ENCODE measurements at places on chromosomes 6 and 20.

DNA sequence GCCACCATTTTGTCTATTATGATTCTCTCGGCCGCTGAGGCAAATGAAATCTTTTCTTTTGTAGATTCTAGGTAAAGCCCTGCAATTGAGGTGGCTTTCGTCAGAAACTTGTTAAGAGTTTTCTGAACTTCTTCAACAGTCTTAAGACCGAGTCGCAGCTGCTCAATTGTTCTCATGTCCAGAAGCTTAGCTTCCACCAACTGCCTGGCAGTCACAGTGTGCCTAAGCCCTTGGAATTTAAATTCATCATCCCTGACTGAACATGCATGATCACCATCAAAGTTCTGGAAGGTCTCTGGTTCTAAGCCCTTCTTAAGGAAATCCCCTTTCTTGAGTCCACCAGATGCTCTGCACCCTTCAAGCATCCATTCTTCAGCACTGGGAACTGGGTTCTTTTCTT is 25.7 kb downstream of the DST start:
- no peak for DNase-seq

DNA sequence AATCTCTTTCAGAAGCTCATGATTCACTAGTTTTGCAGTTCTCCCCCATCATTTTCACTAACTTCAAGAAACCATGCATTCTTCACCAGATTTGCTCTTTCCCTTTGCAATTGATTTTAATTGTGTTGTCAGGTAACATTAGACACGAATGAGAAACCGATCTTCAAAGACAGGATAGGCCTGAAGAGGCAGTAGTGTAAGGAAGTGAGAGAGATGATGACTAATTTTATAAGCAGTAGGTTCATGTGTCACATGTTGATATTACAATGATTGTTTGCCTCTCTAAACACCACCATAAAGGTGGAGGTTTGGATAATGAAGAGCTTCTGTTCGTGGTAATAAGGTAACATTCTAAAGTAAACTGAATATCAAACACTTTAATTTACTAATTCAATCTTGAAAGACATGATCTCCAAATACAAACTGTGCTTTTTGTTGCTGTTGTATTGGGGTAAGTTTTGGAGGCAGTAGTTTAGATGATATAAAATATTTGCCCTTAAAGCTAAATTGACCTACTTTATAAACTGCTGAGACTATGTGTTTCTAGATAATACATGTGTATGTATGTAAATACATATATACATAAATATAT is 207.2 kb downstream of the PHACTR1 start:
- DNase-seq = no peak

- no peak for DNase-seq
Measured at GRCh38 chr6:150620244-150620643, 20.6 kb downstream of the PLEKHG1 start.

GRCh38 chr6:135323979-135324378 is 142.9 kb downstream of the MYB start:
- DNase-seq = no peak

- no peak for DNase-seq
Measured at GRCh38 chr6:159170333-159170672, 1.1 kb downstream of the FNDC1 start.

DNA sequence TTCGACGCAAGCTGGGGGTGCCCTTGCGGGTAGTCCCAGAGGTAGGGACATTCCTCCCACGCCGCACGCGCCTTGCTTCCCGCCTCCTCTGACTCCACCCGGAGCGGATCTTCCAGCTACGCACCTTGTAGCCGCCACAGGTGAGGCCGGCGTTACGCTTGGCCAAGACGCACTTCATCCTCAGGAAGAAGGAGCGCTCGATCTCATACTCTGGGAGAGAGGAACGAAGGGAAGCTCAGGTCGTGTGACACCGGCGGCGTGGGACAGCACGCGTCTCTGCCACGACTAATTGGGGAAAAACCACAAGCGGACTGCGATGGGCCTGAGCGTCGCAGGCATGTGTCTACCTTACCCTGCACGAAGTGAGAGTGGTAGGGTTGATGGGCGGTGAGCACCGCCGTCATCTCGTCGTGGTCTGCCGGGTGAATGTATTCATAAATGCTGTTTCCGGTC is 15.5 kb downstream of the SIM1 start:
- DNase-seq = no peak

GRCh38 chr20:21014528-21014927 is 91.6 kb downstream of the LINC00237 start:
- no peak for DNase-seq

DNA sequence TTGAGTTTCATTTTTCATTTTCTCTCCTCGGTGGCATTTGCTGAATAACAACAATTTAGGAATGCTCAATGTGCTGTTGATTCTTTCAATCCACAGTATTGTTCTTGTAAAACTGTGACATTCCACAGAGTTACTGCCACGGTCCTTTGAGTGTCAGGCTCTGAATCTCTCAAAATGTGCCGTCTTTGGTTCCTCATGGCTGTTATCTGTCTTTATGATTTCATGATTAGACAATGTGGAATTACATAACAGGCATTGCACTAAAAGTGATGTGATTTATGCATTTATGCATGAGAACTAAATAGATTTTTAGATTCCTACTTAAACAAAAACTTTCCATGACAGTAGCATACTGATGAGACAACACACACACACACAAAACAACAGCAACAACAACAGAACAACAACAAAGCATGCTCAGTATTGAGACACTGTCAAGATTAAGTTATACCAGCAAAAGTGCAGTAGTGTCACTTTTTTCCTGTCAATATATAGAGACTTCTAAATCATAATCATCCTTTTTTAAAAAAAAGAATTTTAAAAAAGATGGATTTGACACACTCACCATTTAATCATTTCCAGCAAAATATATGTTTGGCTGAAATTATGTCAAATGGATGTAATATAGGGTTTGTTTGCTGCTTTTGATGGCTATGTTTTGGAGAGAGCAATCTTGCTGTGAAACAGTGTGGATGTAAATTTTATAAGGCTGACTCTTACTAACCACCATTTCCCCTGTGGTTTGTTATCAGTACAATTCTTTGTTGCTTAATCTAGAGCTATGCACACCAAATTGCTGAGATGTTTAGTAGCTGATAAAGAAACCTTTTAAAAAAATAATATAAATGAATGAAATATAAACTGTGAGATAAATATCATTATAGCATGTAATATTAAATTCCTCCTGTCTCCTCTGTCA is 88.1 kb downstream of the SNAP25 start:
- DNase-seq = no peak

GRCh38 chr6:30325150-30325872 is 1.4 kb upstream of the TRIM39 start:
- DNase-seq = no peak

DNA sequence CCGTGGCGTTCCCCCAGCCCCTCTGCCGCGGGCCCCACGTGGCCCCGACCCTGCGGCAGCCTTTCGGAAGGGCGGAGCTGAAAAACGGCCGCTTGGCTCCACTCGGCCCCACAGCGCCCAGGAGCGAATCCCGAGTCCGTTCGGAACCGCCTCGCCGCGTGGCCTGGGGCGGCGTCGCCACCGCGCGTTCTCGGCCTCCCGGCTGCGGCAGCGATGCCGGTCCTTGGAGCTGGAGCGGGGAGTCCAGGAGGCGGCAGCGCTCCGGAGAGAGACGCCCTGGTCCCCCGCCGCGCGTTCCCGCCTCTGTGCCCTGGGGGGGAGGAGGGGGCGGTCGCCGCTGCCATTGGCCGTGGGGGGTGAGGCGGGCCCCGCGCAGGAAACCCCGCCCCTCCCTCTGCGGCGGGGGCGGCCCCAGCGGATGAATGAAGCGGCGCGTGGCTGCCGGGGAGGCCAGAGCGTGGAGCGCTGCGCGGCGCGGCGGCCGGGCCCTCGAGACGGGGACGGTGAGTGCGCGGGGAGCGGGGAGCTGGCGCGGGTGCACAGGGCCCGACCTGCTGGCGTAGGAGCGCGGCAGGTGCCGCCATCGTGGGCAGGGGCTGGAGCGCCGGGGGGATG is at the start of gene SLCO4A1:
Gene SLCO4A1 (plus strand): TSS at position 453 of the 615 bp plus-strand sequence. CDS start 13,952 bp downstream, outside the sequence.
- no peak for DNase-seq

GRCh38 chr6:150767571-150768018 is 97.9 kb upstream of the MTHFD1L start:
- DNase-seq = no peak

DNA sequence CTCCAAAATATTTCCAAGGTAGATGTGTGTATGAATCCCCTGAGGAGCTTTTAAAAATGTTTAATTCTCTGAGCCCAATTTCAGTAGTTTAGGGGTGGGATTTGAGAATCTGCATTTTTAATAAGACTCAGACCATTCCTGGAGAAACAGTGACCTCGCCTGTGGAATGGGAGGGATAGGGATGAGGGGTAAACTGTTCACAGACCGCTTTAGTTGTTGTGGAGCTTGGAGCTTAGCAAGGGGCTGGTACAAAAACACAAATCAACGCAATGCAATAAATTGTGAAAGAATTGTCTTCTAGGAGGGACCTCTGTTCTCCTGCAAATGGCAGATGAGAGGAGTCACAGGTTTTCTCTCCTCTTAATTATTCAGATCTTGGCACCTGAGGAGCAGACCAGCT is 239.3 kb upstream of the SULF2 start:
- DNase-seq = no peak

GRCh38 chr20:42186337-42186736 is 568.2 kb upstream of the CHD6 start:
- DNase-seq = no peak

GRCh38 chr6:6781172-6781872 is 192.8 kb downstream of the LY86 start:
- no peak for DNase-seq

DNA sequence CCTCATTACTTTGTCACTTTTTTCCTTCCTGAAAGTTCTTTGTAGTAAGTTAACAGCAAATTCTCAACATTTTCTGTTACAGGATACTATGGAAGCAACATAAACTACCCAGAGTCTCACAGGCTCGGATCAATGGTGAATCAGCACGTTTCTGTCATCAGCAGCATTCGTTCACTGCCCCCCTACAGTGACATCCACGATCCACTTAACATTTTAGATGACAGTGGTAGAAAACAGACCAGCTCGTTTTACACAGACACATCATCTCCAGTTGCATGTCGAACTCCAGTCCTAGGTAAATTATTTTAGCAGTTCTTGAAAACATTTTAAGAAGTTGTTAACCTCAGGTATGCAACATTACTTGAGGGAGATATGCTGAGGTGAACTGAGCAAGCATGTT is 51.6 kb downstream of the RFX6 start:
- no peak for DNase-seq

GRCh38 chr6:91683240-91683639 is 1096.4 kb upstream of the MAP3K7 start:
- no peak for DNase-seq

- no peak for DNase-seq
Measured at GRCh38 chr6:78614961-78615360, 252.4 kb upstream of the IRAK1BP1 start.

GRCh38 chr6:140319209-140319608 is 944.8 kb upstream of the CITED2 start:
- DNase-seq = no peak

GRCh38 chr6:170160628-170161611 is 130.0 kb downstream of the DLL1 start:
- DNase-seq = no peak

DNA sequence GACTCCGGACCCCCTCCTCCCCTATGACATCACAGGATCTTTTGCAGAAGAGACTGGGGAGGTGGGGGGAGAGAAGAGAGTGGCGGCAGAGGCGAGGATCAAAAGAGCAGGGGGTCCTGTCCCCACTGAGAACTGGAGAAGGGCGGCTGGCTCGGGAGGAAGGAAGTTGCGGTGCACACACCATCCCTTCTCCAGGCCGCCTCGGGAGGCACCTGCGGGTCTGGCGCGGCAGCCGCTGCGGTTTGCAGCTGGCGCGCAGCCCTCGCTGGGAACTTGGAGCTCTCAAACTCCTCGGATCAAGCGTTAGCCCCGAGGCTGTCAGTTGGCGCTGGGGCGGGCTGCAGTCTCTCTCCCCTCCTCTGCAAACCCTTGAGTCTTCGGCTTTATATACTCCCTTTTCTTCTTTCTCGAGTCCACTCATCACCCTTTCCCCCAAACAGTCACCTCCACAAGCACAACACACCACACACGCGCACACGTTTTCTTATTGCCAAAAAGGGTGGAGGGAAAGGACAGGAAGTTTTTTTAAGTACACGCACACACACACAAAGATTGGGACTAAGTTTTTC is 180.7 kb downstream of the TBXT start:
- DNase-seq = no peak

GRCh38 chr6:55141611-55142010 is 32.7 kb upstream of the HCRTR2 start:
- DNase-seq = no peak

DNA sequence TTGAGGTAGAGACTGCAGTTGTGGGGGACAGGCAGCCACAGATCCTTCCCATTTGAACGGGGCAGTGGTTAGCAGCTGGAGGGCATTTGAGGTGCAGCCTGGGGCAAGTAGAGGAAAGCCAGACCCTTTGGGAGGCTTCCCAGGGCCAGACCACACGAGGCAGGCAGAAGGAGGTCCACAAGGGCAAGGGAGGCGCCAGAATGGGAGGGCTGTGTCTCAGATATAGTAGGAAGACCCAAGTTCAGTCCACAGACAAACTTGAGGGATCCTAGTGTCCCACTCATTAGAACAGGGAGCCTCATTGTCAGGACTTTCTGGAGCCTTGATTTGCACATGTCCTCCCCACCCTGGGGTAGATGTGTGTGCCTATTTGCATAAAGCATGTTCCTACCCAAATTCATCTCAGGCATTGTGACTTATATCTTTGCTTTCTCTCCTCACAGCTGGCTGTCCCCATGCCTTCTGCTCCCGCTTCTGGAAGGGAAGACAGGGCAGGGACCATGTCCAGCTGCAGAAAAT is 166.0 kb downstream of the VEGFA start:
- no peak for DNase-seq

DNA sequence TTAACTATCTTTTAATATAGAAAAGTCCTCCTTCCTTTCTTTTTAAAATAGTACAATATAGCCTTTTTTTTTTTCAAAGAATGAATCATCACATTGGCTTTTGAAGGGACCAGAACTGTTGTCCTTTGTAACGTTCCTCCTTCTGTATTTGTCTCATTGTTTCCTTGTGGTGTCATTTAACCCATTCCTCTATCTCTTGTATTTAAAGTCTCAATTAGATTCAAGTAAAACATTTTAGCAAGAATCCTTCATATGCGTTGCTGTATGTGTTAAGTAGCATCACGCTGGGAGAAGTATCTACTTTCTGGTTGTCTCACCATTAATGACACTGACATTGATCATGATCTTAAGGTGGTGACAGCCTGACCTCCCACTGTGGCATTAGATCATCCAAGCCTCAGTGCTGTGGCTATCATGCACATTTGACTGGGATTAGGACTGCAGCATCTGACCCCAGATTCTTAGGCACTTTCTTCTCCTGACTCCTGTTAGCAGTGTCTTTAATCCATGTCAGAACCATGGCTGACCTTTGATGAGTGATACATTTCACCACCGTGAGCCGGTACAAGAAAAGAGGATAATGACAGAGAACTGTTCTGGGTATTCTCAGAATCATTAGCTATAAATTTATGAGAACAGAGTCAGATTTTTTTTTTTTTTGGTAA is 67.5 kb upstream of the TFB1M start:
- DNase-seq = no peak

Measured in cortex of kidney (tissue), 1 donor.